CD8-positive, alpha-beta T cell (primary cell): ENCODE measurements at places on chromosomes 6 and 20.

DNA sequence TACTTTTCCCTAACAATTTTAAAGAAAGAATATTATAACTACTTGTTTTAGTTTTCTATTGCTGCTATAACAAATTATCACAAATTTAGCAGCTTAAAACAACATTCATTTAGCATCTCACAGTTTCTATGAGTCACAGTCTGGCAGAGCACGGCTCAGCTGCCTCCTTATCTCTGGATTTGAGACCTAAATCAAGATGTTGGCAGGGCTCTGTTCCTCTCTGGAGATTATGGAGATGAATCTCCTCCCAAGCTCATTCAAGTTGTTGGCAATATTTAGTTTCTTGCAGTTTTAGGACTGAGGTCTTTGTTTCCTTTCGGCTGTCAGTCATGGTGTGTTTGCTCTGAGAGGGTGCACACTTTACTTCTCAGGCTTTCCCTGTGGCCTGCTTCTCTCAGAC, 1065.8 kb upstream of the EYS start:
- no peak for DNase-seq

- DNase-seq, result no peak
These were observed 5.2 kb downstream of the TNNC2 start for GRCh38 chr20:45821947-45822346.

DNA sequence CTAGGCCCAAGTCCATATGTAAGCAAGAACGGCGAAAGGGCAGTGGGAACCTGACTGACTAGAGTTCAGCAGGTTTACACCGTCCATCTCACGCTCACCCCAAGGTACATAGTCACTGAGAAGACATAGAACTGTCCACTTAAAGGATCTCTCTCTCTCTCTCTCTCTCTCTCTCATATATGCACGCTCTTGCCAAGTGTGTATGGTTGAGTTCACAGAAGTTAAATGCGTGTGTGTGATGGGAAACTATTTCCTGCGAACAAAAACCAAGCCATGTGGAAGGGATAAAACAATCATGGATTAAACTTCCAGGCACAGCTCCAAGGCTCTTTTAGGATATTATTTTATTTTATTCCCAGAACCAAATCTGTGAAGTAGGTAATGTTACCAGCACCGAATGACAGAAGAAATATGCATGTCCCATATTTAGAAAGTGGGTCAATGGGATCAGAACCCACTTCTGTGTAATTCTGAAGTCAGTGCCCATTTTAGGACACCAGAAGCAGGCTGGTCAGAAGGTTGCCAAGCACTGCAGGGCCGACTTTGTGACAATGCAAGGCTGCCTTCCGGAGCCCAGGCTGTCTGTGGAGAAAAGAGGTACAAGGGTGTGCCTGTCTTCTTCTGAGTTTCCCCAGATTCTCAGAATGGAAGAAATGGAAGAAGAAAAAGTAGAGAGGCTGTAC, 49.2 kb upstream of the MAP7 start:
- no peak for DNase-seq

GRCh38 chr6:82118150-82118562, 129.4 kb downstream of the IBTK start:
- no peak for DNase-seq

DNA sequence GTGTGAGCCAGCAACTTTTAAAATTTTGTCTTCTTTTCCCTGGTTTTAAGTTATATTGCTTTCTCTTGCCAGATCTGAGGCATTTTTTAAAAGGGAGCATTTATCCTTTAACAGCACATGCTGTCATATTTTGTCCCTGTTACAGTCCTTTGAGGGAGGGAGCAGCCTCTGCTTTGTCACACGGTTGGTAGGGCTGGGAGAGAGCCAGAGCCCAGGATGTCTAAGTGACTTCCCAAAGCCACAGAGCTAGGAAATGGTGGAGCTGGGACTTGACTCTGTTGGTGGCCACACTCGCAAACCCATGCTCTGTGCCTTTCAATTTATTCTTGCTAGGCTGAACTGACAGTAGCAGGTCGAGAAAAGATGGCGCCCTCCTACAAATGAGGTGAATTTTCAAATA, 80.4 kb upstream of the IYD start:
- DNase-seq, result no peak

- no peak for DNase-seq
These were observed 79.5 kb upstream of the TCF21 start for GRCh38 chr6:133809406-133809805.

DNA sequence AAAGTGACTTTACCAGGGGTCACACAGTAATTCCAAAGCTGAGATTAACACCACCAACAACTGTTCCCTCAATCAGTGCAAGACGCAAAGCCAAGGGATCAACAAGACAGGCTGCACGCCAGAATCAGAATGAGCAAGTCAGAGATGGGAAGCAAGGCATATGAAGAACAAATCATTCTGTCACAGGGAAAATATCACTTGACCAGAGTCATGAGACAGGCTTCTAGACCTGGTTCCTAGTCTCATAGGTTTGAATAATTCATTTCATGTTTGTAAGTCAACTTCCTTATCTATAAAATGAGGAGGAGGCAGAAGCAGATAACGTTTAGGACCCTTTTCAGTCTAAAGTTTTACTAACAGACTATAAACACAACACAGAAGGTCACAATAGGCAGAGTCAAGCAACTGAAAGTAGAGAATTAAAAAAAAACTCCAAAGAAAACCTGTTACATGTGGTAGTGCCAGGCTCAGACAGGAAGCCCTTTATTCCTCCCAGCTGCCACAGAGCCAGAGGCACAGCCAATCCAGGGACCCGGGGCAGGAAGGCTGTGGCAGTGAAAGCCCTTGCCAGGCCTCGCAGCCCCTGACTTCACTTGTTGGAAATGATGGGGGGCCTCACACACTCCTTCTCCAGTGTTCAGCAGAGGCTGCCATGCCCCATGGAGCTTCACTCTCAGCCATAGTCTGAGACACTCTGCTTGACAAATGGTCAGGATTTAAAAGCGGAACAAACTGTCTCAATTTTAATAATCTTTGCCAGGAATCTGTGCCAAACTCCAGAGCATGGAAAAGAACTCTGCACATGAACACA, 29.2 kb upstream of the DST start:
- no peak for DNase-seq

DNA sequence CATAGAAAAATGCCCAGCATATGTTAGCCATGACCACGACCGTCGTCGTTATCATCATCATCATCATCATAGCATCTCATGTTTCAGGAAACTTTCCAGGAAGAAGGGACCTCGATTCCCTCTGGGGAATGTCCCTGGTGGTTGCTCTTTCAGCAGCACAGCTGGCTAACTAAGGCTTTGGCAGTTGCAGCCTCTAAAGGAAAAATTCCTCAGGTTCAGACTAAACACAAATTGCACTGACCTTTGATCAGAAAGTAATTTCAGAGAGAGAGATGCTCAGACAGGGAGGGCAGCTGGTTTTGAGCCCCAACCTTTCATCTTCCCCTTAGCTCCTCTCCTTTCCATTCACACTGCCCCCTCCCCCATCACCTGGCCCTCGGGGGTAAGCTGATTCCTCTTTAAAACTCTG, 5.6 kb upstream of the CFB start:
- no peak for DNase-seq

- no peak for DNase-seq
These were observed 88.0 kb upstream of the ADGRF1 start for GRCh38 chr6:47130086-47130485.

DNA sequence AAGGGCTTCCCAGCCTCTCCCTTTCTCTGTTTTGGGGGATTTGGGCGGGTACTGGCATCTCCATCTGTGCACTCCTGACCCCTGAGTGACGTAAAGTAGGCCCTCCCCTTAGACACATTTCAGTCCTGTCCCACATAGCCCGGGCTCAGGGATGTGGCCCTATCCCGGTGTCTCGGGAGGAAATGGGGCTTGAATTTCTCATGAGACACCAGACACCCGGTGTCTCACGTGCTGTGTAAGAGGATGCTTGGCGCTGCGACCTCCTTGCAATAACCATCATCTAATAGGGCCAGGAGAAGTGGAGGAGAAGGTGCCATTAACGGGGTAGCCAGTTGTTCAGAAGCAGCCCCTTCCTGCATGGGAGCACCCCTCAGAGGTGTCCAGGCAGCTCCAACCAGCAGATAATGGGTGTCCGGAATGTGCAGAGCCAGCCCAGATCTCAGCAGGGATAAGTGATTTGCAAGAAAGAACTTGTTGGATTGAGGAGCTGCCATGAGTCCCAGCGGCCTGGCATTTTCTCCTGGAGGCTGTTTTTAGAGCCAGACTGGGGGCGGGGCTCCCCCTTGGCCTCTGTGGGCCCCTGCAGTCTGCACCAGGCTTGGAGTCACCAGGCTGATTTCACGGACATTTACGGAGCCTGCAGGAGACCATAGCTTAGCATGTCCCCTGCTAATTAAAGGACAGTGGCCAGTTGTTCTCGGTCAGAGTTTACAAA, 372.0 kb downstream of the PREX1 start:
- no peak for DNase-seq

DNA sequence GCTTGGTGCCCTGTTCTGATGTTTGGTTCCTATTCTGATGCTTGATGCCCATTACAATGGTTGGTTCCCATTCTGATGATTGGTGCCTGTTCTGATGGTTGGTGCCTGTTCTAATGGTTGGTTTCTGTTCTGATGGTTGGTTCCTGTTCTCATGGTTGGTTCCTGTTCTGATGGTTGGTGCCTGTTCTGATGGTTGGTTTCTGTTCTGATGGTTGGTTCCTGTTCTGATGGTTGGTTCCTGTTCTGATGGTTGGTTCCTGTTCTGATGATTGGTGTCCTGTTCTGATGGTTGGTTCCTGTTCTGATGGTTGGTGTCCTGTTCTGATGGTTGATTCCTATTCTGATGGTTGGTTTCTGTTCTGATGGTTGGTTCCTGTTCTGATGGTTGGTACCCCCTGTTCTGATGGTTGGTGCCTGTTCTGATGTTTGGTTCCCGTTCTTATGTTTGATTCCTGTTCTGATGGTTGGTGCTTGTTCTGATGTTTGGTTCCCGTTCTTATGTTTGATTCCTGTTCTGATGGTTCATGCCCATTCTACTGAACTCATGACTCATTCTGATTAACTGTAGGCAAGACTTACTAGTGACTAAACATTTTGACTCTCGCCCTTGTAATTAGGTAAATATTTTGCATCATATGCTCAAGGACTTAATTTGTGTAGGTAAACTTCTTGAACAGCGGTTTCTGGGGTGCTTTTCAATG, 146.2 kb downstream of the DLL1 start:
- DNase-seq, result no peak

DNA sequence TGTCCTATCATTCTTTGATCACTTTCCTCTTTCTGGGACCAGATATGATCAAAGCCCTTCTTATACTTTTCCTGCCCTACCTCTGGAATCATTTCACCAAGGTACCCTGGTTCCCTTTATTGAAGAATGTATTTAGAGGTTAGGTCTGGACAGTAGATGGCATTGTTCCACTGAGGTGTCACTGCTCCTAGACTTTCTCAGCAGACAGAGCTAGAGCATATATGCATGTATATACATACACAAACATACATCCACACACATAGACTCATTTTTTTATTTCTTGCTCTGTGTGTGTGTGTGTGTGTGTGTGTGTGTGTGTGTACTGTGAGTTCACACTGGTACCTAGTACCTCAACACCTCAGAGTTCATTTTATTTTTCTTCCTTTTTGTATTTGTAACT, 40.9 kb downstream of the PTPRA start:
- no peak for DNase-seq

GRCh38 chr6:3315841-3316240, 57.1 kb downstream of the PSMG4 start:
- no peak for DNase-seq

DNA sequence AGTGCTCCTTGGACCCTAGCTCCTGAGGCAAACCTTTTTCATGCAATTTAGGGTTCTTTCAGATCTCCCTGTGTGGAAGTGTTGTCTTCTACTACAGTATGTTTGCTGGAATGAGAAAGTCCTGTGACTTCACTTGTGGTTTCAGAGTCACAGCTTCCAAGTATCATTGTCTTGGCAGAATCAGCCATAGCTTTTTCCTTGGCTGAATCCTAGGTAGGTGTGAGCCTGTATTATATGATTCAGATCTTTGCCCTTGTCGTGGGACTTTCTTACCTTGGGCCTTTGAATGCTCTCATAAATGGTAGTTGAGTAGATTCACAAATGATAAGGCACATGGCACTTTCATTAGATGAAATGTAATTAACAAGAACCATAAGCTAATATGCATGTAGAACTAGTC, 16.5 kb downstream of the CARMIL1 start:
- no peak for DNase-seq

DNA sequence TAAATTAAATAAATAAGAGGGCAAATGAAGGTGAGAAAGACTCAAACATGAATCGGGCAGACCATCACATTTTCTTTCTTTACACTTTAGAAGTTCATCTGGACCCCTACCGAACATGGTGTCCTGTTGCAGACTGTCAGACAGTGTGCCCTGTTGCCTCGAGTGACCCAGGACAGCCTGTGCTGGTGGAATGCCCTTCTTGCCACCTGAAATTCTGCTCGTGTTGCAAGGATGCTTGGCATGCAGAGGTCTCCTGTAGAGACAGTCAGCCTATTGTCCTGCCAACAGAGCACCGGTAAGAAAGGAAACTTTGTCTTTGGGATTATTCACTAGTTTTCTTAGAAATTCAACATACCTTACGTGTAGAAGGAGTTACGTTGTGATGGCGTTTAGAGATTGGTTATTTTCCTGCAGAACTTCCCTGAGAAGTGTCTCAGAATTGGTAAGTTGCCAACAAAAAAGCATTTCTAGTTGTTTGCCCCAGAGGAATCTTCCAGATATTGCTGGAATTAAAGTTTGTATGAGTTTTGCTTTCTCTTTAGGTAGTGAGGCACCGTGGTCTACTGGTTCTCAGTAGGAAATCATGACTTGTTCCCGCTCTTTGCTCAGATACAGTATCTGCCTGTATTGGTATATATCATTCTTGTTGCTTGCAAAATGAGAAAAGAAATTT, 70.1 kb downstream of the RNF144B start:
- DNase-seq, result no peak

DNA sequence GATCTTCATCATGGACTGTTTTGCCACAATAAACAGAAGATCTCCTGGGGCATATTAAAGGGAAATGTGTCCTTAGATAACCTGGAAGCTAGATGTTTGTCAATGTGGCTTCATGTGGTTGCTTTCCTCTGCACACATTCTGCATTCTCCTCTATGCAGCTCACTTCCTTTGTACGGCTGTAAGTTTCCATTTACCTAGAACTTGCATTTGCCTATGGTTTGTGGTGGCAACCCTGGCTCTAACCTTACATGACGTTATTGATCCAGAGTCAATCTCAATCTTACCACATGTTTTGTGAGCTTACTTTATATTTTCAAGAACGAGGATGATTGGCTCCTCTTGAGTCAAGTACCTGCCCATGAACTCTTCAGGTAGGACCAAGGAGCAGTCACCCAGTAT, 863.1 kb downstream of the MAFB start:
- DNase-seq, result no peak

GRCh38 chr6:163165155-163165910, 249.2 kb upstream of the QKI start:
- DNase-seq, result no peak

DNA sequence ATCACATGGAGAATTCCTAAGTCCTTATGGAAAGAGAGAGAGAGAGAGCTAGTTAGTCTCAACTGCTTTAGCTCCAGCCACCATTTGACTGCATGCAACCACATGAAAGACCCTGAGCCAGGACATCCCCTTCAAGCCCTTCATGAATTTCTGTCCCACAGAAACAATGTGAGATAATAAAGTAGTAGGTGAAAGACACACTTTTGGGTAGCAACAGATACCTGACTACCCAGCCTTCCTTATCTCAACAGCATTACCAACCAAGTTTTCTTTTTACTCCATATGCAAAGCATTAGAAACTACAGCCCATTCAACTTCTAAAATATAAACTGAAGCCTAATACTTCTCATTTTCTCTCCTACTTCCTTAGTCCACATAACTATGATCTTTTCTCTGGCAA, 23.2 kb upstream of the THEMIS start:
- DNase-seq, result no peak

GRCh38 chr6:74117113-74117512, 421.1 kb downstream of the CD109 start:
- DNase-seq, result no peak
